Activated T-cell treated with anti-CD3 and anti-CD28 coated beads, Interleukin-2, amount 50 U/mL, for 4 hours (primary cell): ENCODE measurements at places on chromosomes 5 and 9. TPM values are rescaled to one million over a fixed set of nuclear protein-coding genes. Genes with fewer than 3 reads are reported as not detected.
A peak's percentile ranks its signal among the peaks of the same experiment; 100 is the strongest.

Gene WWC1
- total RNA-seq, result 1.7 TPM

GRCh38 chr5:10499776-10500175, 58.1 kb downstream of the ROPN1L start:
- DNase-seq, result no peak

GRCh38 chr9:20988061-20988460, 43.4 kb downstream of the HACD4 start:
- no peak for DNase-seq

Gene HAVCR1
- total RNA-seq, result not detected

- DNase-seq, result peak; percentile 50
Measured at GRCh38 chr5:151195622-151196021, 28.3 kb downstream of the CCDC69 start.

- DNase-seq, result no peak
Measured at GRCh38 chr9:97563458-97564135, 62.1 kb downstream of the TMOD1 start.

DNA sequence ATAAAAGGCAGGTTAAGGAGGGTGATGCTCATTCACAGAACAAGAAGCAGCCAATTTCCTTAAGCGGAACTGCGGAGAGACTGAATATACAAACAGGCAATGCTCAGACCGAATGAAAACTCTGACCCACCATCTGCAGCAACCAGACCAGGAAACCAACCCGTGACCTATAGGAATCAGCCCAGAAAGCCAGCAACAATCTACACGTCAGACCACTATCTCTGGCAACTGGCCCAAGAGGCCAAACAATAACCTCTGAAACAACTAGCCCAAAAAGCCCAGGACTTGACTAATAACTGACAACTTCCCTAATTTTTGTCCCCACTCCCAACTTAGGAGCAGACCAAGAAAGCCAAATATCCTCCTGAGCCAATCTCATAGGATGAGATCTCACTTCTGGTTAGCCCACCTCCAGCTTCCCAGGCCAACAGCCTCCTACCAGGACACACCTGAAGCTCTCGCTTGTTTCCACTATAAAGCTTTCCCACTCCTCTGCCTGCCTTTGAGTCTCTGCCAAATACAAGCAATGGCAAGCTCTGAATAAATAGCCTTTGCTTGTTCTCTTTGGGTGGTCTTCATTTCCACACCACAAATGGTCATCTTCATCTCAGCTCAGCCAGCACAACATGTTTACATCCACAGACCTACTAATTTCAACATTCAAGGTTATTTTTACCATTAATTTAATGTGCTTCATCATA, 168.5 kb downstream of the HSD17B3 start:
- no peak for DNase-seq

GRCh38 chr5:107499237-107499636, 171.5 kb downstream of the EFNA5 start:
- DNase-seq, result no peak

Gene PKD2L2
- total RNA-seq, result not detected

GRCh38 chr5:158716668-158717067, 383.0 kb downstream of the EBF1 start:
- DNase-seq, result no peak

- no peak for DNase-seq
Measured at GRCh38 chr5:179730852-179731251, 1.8 kb upstream of the MAML1 start.

GRCh38 chr5:83156001-83156400, 78.7 kb downstream of the XRCC4 start:
- DNase-seq, result no peak

Gene SHISAL2B
- total RNA-seq, result not detected

Gene SGCD
- not detected for total RNA-seq

DNA sequence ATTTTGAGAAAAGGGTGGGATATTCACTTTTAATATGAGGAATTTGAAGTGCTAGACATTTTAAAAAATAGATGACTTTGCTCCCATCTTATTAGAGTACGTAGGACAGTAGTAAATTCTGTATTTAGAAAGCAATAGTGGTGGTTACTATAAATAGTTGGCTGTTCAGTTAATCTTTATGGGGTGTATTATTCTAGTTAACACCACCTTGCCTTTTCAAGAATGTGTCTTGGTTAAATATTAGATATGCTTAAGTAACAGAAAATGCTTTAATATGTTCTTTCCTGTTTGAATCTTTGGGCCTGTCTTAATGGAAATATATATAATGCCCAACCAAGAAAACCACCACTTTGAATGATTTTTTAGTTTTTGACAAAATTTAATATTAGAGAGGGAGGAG, 608.7 kb upstream of the FAM174A start:
- DNase-seq, result no peak

Gene ALDH1B1
- total RNA-seq, result 26.9 TPM

GRCh38 chr5:131773805-131774204, 23.0 kb downstream of the FNIP1 start:
- no peak for DNase-seq

- DNase-seq, result no peak
Measured at GRCh38 chr5:169097374-169098326, 203.3 kb downstream of the SLIT3 start.

DNA sequence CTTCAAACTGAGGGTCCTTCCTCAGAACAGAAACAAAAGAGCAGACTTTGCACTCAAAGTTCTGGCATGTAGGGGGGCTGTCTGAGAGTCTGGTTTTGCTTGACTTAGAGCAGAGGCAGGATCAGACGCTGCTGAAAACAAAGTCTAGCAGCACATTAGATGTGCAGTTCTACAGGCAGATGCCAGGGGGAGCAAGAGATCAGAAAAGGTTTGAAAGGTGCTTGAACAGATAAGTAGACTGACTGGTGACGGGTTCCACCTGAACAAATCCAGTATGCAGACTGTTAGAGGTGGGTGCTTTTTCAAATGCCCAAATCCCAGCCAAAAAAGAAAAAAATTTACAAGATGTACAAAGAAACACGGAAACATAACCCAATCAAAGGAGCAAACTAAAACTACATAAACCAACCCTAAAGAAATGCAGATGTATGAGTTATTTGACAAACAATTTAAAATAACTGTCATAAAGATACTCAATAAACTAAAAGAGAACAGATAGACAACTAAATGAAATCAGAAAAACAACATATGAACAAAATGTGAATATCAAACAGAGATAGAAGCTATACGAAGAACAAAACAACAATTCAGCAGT, 194.7 kb upstream of the FREM1 start:
- peak; percentile 11 for DNase-seq

DNA sequence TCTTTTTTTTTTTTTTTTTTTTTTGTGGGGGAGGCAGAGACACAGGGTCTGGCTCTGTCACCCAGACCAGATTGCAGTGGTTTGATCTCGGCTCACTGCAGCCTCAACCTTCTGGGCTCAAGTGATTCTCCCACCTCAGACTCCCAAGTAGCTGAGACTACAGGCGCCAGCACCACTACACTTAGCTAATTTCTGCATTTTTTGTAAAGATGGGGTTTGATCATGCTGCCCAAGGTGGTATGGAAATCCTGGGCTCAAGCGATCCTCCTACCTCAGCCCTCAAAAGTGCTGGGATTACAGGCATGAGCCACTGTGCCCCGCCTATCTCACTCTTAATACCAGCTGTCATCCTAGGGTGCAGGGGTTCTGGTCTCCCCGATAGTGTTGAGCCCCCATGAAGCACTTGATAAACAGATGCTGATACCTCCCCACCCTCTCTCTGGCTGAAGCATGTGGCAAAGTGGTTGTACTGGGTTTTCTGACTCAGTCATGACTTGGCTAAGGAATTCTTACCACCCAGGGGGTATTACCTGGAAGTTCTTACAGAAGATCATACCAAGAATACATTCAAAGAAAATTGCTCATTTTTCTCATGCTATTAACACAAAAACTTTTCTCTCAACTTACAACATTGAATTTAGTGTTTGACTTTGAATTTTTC, 110.2 kb upstream of the DAPK1 start:
- no peak for DNase-seq

DNA sequence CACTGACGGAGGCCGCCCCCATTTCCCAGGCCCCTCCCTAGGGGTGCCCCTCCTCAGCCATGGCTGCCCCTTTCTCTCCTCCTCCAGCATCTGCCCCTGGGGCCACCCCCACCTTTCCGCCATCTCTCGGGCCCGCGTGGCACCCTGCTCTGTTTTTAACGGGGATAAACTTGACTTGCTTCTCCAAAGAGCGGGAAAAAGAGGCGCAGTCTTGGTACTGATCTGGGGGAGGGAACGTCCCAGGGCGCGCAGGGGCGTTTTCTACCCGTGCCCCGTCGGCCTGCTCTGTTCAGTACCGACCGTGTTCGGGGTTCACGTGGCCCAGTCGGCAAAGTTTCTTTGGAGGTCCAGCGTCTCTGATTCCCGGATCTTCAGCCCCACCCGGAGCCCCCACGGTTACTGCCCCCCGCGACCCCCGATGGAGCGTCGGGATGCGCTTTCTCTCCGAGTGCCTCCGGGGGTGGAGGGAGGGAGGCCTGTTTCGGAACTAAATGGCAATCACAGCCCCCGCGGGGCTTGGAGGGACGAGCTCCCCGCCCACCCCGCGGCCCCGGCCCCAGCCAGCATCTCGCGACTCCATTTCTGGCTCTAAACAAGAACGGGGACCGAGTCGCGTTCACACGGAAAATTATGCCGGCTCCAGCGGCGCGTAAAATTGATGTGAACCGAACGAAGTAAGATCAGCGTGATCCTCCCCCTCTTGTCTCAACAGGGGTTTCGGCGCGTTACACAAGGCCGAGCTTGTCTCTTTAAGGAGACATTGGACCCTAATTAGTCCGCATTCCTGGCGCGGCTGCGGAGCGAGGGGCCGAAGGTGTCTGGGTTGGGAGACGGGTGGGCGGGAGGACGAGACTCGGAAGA, 1.1 kb upstream of the TLE4 start:
- DNase-seq, result peak; percentile 30

DNA sequence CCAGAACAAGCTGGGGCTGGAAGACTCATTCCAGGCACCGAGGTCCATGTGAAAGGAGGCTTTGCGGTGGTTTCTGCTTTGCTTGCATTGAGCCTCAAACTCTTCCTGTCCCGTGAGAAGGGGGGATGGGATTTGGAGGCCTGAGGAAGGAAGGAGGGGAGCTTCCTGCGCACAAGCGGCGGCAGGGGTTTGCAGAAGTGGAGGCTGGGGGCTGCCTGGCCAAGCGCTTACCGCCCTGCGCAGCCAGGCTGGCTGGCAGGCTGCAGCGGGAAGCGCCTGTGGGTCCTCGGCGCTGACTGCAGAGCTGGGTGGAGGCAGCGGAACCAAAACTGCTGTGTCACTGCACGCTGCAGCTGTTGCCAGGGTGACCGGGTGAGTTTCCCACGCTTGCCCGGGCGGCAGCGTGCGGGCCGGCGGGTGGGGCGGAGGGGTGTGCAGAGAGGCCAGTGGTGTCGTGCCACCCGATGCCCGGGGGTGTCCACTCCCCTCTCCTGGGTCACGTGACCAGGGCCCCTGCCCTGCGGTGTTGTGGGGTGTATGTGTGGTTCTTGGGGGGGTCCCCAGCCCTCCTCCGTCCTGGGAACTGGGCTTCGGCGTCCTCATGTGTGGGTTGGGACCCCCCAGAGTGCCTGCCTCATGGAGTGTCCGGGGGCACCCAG, 81.0 kb downstream of the RXRA start:
- peak; percentile 70 for DNase-seq

Gene TAF11L5
- total RNA-seq, result not detected

Gene CETN3
- 32.4 TPM for total RNA-seq

Gene SH3GL2
- total RNA-seq, result not detected

- DNase-seq, result no peak
Measured at GRCh38 chr9:91023741-91024140, 222.1 kb downstream of the SYK start.

DNA sequence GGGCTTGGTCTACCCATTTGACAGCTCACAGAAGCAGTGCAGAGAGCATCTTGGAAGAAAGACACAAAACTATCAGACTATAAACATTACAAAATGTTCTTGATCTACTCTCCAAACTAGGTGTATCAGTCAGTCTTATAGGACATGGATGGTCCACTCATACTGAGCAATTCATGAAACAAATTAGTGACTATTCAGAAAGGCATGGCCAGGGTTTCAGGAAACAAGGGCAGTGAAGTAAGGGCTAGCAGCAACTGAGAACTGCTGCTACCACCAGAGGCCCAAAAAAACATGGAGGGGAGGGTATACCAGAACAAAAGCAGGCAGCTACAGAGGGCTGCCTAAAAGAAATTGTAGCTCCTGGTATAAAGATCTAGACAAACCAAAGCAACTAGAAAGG, 287.0 kb downstream of the PIK3R1 start:
- no peak for DNase-seq
